Effector CD4-positive, alpha-beta T cell (primary cell): ENCODE measurements at places on chromosomes 3 and 15.

DNA sequence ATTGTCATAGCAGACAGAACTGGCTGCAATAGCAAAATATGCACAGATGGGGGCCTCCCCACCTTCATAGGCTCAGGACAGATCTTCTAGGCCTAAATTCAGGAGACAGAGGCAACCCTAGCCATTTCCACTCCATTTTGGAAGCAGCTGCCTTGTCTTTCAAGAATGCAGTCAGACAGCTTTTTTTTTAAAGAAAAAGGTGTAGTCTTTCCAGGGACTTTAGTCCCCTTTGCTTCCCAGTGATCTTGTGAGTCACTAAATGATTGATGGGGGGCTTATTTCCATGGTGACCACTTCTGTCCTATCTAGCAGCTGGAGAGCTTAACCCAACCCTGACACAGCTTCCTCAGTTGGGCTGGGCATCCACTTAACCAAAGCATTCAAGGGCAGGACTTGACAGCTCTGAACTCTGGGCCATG is 165.9 kb downstream of the TPRG1 start:
- DNase-seq, result no peak

DNA sequence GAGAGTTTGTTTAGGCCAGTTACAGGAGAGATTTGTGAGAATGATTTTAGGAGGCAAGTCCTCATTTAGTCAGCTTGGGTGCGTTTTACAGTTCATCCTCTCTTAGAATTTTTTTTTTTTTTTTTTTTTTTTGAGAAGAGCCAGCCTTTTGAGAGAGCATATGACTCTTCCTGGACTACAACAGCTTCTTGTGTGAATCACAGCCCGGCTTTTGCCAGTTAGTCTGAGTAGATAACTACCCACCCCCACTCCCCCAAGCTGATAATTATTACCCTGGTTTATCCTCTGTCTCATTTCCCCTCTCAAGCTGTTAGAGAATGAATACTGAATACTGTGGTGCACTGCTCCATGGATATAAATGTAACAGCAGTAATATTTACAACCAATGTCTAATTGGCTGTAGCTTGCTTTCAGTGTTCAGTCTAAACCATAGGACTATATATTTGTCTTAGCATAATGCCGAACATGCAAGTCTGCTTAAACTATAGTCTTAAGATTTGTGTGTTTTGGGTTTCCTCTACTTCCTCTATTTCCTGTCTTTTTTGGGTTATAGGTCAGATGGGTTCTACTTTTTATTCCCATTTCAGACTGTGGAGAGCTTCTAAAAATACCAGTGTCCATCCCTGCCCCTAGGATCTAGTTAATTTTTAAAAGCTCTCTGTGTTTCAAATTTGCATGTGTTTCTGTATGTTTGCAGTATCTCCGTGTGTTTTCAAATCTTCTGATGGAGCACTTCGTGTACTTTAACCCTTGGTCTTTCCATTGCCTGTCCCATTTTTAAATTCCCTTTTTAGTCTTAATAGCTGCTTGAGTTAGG is 8.0 kb downstream of the CHD2 start:
- DNase-seq, result peak; percentile 43

- no peak for DNase-seq
Measured at GRCh38 chr3:19547665-19548464, 386.2 kb downstream of the EFHB start.

GRCh38 chr3:104988496-104988895 is 378.2 kb upstream of the ALCAM start:
- no peak for DNase-seq

DNA sequence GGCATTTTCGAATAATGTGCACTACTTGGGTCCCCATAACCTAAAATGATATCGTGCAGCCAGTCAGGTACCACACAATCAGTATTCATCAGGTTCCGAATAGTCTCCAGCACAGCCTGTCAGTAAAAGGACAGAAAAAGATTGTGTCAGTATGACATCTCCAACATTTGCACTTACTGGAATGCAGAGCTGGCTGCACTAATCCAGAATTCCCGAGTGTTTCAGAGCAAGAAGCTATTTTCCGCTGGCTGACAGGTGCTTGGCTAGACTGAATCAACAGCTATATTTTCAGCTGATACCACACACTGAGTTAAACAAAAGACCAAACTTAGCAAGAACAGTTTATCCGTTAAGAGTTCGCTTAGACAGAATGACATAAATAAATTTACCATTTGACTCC is 68.8 kb downstream of the AQR start:
- no peak for DNase-seq

- no peak for DNase-seq
Measured at GRCh38 chr3:60080648-60081047, 1030.8 kb upstream of the CFAP20DC start.

DNA sequence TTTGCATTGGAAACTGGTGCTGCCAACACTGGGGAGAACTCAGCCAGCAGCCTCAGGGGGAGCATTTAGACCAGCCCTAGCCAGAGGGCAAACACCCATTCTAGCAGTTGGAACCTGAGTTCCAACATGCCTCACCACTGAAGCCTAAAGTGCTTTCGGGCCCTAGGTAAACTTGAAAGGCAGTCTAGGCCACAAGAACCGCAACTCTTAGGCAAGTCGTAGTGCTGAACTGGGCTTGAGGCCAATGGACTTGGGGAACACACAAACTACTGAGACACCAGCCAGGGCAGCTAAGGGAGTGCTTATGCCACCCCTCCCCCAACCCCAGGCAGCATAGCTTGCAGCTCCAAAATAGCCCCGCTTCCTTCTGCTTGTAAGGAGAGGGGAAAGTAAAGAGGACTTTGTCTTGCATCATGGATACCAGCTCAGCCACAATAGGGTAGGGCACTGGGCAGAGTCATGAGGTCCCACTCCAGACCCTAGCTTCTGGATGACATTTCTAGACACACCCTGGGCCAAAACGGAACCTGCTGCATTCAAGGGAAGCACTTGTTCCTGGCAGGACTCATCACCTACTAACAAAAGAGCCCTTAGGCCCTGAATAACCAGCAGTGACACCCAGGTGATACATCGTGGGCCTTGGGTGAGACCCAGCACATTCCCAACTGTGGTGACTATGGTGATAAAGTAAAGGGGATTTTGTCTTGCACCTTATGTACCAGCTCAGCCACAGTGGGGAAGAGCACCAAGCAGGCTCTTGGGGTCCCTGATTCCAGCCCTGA is 37.3 kb upstream of the TEX9 start:
- no peak for DNase-seq

GRCh38 chr3:89059211-89059925 is 48.1 kb upstream of the EPHA3 start:
- no peak for DNase-seq

DNA sequence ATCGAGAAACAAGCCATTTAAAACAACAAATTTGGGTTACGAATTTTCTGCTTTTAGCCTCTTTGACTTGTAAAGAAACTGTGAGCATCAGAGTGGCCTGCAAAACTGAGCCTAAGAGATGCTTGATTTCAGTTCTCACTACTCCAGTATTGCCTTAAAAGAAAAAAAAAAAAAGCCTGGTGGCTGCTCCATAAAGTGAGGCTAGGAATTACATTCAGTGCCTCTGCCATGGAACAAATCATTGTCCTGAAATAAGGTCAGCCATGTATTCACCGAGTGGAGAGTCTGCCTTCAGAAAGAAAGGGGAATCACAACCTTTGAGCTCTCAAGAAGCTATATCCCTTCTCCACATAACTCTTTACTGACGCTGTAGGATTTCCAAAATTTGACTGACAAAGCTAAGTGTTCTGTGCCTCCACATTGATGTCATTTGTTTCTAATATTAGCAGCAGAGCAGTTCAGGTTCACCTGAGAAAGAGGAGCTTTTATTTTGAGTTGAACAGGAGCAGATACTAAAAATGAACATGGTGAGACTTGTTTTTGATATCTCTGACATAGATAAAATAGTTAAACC is 137.3 kb downstream of the SSR3 start:
- no peak for DNase-seq

GRCh38 chr3:54574906-54575617 is 352.8 kb downstream of the LRTM1 start:
- DNase-seq, result no peak

DNA sequence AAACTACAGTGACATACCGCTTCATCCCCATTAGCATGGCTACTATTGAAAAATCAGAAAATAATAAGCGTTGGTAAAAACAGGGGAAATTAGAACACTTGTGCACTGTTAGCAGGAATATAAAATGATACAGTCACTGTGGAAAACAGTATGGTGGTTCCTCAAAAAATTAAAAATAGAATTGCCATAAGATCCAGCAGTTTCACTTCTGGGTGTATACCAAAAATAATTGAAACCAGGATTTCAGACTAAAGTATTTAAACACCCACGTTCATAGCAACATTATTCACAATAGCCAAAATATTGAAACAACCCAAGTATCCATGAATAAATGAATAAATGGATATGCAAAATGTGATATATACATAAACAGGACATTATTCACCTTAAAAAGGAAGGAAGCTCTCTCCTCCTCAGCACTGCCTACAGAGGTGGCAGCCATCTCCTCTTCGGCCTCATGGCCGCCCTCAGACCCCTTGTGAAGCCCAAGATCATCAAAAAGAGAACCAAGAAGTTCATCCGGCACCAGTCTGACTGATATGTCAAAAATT is 34.1 kb downstream of the NGLY1 start:
- no peak for DNase-seq
